ENCODE measurements at places on chromosomes 1 and 21.

GRCh38 chr1:90291431-90292216 is 296.7 kb downstream of the ZNF326 start:
- DNase-seq = no peak

DNA sequence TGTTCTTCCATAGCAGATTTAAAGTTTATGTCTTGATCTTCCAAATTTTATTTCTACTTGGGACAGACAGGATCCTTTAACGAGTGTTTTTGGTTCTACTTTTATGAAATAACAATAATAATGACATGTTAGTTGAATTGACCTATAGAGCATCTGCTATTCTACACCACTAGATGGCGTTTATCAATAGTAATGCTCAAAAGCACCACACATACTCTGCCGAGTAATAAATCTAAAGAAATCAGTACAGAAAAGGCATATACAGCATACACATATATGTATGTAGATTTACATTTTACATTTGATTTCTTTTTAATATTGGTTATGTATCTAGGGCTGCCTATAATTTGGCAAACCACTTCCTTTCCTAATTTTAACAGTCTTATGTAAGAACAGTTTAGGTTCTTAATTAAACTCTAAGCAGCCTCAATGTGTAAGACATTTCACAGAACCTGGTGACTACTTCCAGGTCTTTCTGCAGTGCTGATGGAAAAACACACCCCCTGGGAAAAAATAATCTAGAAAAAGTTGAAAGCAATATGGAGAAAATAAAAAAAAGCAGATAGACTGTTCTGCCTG is 5.9 kb upstream of the SIPA1L2 start:
- DNase-seq = no peak

- no peak for DNase-seq
Observed at GRCh38 chr1:245855846-245856730, 651.0 kb downstream of the SMYD3 start.

DNA sequence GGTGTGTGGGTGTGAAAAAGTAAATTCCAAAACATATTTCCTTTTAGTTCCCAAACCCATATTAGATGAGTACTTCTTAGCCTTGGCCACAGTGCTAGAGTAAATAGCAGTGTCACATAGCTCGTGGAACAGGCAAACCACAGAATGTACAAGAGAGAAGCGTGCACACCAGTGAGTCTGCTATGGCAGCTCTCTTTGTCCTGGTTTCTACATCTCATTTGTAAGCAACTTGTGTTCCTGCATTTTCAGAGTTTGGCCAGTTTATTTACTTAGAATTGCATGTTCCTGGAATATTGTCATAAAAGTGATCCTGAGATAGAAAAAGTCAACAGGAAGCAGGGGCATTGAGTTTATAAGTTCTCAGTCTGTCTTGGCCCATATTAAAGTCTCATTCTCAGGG is 142.1 kb downstream of the DHRS3 start:
- no peak for DNase-seq
